ENCODE measurements at places on chromosomes 2 and 18.

DNA sequence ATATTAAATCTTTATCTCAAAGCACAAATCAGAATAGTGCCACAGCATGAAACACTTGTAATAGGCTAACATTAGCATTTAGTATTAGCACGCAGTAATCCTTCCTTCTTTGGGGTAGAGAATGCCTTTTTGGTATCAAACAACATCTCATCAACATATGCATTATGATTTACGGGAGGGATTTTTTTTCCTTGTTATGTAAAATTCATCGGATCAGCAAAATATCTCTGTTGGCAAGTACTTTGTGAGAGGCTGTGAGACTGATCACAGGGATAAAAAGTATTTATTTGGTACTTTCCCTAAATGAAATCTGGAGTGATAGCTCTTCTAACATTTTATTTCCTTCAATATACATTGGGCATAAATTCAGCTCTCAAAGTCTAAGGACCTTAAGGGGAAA, 68.4 kb upstream of the TMEM178A start:
- DNase-seq, result no peak

- no peak for DNase-seq
Observed at GRCh38 chr2:217974389-217975005, 28.3 kb downstream of the TNS1 start.

DNA sequence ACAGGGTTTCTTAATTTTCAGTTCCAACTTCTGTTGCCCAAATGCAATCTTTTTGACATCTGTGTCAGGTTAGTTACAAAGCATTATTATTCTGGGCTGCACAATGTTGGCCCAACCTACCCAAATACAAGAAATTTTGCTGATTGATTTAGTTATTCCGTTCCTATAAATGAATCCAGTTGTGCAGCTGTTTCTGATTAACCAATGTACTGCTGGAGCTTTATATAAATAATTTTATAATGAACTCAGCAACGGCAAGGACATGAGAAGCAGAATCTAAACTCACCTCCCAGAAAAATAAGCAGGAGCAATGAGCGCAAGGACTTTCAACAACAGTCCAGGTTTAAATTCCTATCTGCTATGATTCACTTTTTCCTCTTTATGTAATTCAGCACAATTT, 76.3 kb upstream of the WIPF1 start:
- DNase-seq, result peak; percentile 77

DNA sequence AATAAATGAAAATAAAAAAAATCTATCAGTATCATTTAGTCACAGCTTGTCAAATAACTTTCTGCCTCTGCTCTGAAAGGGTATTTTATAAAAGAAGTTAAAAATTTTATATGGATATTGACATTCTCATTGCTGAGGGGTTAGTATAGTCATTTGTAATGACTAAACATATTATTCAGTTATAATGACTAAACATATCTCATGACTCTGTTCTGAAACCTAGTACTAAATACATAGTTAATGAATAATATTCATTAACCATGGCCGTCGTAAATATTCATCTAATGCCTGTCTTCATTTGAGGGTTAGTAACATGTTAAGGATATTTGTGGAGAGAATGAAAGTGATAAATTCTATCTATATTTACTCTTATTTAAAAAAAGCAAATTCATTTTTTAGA, 69.1 kb upstream of the MAP4K3 start:
- DNase-seq, result no peak

DNA sequence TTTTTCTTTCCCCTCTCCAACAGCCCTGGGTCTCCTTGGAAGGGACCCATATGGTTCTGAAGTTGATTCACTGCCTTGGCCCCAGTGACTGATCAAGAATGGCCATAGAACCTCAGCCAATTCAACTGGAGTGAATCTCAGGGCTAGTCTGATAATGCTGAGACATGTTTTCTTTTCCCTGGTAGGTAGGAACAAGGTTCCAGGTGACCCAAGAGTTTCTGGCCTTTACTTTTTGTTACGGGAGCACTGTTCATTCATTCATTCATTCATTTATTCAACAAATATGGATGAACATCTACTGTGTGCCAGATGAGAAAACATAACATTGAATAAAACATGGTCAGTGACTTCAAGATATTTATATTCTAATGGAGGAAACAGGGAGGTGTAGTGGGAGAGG, 3.1 kb upstream of the ZCCHC2 start:
- DNase-seq, result no peak

GRCh38 chr2:237978058-237978712, 11.4 kb downstream of the UBE2F start:
- no peak for DNase-seq

DNA sequence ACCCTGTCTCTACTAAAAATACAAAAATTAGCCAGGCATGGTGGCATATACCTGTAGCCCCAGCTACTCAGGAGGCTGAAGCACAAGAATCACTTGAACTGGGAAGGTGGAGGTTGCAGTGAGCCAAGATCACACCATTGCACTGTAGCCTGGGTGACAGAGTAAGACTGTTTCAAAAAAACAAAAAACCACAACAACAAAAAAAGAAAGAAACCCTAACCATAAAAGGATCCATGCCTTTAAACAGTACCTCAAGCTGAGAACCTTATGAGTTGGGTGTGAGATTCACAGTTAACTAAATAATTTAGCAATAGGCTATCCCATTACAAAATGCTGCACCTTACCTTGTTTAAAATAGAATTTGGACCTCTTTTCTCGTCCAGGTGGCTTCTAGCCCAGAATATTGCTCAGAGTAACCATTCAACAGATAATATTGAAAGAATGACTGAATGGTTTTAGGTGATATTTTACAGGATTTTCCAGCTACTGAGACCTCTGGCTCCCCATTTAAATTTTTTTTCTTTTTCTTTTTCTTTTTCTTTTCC, 6.4 kb downstream of the DPYSL5 start:
- no peak for DNase-seq

Data from adipocyte (in vitro differentiated cells).